ENCODE measurements at places on chromosomes 2 and 18.

DNA sequence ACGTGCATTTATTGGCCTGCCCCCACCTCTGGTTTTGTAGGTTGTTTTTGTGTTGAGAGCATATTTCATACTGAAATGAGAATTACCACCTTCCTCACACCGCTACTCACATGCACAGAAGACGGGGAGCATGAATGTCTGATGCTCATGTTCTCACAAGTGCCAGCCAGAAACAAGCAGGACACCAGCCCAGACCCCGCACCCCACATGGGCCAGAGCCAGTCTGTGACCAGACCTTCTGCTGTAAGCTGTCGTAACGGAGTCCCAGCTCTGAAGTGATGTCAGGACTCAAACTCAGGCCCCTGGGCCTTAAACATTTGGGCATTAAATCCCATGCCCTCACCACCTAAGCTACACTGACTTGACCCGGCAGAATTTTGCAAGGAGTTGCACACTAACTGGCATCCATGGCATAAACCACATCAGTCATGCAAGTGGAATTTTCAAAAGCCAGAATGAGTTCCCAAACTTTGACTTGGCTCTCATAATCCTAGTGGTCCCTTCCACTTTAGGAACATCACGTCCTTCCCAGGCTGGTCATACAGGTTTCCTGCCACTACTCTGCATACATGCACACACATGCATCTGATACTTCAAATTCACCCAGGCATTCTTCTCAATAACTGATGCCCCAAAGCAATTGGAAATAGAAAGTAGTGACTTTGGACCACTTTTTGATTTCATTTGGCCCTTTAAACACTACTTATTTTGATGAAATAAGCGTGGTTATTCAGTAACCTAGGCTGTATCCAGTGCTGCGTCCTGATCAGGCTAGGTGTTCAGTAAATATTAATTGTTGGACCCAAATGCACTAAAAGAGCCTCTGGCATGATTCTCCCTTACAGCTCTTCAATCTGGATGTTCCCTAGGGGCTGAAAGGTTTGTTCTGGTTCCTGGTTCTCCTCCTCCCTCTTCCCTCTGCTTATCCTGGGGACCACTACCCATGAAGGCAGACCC, 223.1 kb upstream of the ID2 start:
- DNase-seq, result no peak

DNA sequence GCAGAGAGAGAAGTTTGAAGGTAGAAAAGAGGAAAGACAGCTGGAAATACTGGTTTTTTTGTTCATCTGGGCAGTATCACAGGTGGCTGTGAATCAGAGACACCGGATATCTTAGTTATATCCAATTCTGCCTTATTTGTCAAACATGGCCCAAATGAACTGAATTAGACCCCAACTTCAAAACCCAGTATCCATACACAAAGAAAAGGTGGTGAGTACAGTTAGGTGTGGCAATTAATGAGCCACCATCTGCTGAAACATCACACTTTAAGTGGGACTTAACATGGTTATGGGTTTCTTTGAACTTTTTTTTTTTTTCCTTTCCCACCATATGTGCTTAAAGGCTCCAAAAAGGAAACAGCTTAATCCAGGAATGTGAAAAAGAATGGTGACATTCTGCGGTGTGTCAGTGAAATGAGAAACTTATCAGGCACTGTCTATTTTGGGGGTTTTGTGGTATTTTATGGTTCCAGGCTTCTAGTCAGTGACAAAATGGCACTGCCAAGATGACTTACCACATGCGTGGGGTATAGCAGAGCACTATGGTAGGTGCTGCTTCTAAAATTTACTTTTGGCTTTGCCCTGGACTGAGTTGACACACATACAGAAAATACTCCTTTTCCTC, 5.0 kb upstream of the TMEM178A start:
- DNase-seq, result peak; percentile 11

GRCh38 chr2:105682401-105682800, 62.3 kb upstream of the NCK2 start:
- no peak for DNase-seq

DNA sequence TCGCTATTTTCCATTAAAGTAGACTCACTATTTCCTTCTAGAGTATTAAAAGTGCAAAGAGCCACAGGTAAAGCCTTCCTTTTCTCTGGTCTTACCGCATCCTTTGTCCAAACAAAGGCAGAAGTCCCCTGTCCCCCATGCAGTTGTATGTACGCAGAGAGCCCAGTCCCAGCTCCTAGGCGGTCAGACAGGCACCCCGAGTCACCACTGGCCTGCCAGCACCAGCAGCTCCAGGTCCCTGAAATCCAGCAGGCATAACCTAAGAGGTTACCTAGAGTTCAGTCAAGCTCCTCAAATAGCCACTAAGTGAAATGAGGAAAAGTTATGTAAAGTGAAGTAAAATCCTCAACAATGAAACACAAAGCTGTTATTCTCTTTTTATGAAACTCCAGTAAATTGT, 60.4 kb upstream of the TWIST2 start:
- DNase-seq, result no peak

DNA sequence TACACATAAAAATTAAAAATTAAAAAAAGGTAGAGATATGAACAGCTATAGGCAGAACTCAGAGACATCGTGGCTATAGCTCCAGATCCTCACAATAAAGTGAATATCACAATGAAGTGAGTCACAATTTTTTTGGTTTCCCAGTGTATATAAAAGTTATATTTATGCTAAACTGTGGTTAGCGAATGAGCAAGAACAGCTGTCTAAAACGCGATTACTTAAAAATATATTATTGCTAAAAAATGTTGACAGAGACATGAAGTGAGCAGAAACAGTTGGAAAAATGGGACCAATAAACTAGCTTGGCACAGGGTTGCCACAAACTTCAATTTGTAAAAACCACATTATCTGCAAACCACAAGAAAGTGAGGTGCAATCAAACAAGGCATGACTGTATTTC, 551.7 kb upstream of the NETO1 start:
- no peak for DNase-seq
